AG04450 (cell line): ENCODE measurements at places on chromosomes 3 and 15.
A peak's percentile ranks its signal among the peaks of the same experiment; 100 is the strongest.

GRCh38 chr15:65884511-65884910 lies 15.2 kb downstream of the RAB11A start:
- no peak for DNase-seq

- no peak for DNase-seq
These were observed 53.1 kb downstream of the BOC start for GRCh38 chr3:113264283-113265131.

DNA sequence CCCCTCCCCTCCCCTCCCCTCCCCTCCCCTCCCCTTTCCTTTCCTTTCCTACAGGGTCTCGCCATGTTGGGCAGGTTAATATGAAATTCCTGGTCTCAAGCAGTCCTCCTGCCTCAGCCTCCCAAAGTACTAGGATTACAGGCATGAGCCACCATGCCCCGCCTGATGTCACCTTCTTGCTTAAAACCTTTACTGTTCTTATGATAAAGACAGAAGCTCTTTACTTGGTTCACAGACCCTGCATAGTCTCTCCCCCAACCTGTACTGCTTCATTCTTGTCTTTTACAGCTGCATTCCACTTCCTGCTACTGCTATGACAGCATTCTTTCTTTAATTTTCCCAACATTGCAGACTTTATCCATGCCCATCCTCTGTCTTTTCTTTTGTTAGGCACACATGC lies 20.8 kb downstream of the MED12L start:
- no peak for DNase-seq

GRCh38 chr3:138945709-138946662 lies 951 bp downstream of the FOXL2 start:
- no peak for DNase-seq

DNA sequence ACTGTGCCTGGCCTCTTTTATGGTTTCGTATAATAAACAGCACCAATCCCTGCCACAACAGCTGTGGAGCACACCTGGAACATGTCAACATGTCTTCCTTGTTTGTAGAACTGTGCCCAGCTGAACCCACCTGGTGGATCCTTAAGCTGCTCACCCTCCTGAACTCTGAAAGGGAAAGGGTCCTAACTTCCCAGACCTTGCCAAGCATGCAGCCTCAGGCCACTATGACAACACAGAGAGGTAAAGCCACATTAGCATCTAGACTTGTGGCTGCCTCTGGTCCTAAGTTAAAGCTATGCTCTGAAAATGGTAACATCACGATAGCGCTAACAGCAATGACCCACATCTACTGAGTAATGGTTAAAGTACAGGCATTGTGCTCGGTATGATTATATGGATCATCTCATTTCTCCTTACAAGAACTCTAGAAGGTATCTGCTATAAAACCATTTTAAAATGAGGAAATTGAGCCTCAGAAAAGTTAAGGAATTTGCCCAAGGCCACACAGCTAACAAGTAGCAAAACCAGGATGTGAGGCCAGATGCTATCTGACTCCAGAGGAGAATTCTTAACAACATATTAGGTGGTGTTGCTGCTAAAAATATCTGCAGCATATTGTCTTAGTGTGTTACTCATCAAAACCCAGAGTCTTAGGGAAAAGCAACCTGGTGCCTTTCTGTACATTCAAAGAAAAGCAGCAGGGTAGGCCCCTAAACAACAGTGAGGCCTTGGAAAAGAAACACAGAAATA lies 23.1 kb upstream of the HERC1 start:
- DNase-seq = no peak

GRCh38 chr3:98986073-98986472 lies 84.6 kb upstream of the DCBLD2 start:
- peak; percentile 91 for DNase-seq

- no peak for DNase-seq
These were observed 429.2 kb upstream of the NR2F2 start for GRCh38 chr15:95901271-95901670.

- no peak for DNase-seq
These were observed 32.6 kb downstream of the TGM4 start for GRCh38 chr3:44906997-44907396.

- no peak for DNase-seq
These were observed 63.1 kb downstream of the STRIT1 start for GRCh38 chr3:155230382-155230781.

GRCh38 chr3:26588931-26589330 lies 33.6 kb upstream of the LRRC3B start:
- DNase-seq = no peak

DNA sequence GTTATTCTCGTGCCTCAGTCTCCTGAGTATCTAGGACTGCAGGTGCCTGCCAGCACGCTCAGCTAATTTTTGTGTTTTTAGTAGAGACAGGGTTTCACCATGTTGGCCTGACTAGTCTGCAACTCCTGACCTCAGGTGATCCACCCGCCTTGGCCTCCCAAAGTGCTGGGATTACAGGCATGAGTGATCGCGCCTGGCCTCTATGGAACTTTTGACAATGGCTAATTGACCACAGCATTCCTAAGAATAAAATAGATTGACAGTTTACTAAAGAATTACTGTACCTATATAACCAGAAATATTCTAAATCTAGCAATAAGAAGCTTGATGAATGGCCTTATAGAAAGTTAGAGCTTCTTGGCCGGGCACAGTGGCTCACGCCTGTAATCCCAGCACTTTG lies 51.0 kb upstream of the TRIM42 start:
- DNase-seq = no peak

- no peak for DNase-seq
These were observed 50.4 kb upstream of the CTNNB1 start for GRCh38 chr3:41148901-41149300.

GRCh38 chr3:39531066-39531465 lies 63.6 kb downstream of the MOBP start:
- no peak for DNase-seq

DNA sequence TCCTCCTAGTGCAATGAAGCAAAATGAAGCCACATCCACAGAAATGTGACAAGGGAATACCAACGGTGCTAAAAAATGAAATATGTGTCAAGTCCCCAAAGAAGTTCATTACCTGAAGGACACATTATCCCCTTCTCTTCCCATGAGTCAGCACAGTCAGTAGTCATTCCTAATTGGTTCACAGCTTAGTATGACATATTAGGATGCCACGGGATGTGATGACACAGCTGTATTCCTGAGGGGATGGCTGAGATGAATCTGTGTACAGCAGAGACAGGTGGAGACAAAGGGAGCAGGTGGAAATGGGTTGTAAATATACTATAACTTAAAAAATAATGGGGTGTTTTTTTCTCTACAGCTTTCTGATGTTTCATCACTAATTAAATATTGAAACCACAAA lies 273.4 kb downstream of the ARRDC4 start:
- DNase-seq = no peak

DNA sequence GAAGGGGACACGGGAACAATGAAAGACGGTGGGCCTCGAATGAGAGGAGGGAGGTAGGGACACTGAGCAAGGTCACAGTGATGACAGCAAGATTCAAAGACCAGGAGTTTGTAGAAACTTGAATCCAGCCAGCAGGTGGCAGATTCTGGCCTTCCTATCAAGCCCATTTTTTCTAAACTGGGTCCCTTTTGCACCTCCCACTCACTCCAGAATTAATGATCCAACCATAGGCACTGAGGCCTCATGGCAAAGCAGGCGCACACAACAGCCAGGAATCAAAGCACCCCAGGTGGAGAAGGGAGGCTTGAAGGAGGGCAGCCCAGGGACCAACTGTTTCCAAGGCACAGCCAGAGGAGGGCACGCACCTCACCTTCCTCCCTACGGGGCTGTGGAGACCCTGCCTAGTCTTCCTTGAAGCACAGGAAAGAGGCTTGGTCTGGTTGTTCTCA lies 90.2 kb downstream of the ANP32A start:
- no peak for DNase-seq

DNA sequence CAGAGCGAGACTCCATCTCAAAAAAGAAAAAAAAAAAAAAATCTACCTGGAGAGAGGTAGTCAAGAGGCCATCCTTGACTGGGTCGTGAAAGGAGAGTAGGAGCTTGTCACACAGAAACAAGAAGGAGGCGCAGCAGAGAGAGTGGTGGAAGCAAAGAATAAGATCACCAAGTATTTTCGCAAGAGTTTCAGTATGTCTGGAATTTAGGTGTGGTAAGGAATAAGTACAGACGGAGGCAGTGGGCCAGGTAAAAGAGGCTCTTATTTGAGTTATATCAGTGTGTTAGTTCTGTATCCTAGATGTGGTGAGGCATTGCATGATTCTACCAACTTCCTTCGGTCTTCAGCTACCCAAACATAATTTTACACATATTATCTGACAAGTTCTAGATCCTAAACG lies 14.6 kb upstream of the ATP10A start:
- no peak for DNase-seq

GRCh38 chr3:153061938-153062528 lies 100.0 kb upstream of the RAP2B start:
- no peak for DNase-seq

GRCh38 chr3:8665407-8665896 lies 20.9 kb upstream of the SSUH2 start:
- DNase-seq = no peak

DNA sequence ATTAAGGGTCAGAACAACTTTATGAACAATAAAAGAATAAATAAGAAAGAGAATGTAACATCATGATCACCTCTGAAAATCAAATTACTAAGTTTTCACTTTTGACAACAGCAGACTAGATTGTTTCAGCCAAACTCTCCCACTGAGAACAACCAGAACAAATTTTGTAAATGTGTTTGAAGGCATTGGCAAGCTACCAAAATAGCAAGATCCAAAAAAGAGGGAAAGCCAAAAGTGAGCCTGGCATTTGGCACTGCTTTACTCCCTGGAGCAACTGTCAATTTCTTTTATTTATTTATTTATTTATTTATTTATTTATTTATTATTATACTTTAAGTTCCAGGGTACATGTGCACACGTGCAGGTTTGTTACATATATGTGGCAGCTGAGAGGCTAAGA lies 67.2 kb downstream of the CFAP44 start:
- no peak for DNase-seq

DNA sequence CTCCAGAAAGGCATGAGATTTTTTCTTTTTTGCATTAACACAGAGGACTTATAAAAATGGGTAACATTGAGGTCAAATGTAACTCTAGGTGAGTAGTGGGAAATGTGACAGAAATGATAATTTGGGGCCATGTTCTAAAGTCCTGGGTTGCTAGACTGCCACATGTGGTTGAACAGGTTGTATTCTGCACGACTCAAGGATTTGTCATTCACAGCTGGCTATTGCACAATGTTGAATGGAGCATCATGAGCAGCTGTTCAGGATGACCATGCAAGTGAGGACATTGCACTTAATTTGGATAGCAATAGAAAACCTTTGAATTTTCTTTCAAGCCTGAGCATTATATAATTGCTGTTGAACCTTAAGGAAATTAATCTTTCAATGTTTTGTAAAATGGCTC lies 396.6 kb downstream of the NAALADL2 start:
- DNase-seq = no peak

GRCh38 chr15:40048211-40048792 lies 9.3 kb upstream of the SRP14 start:
- DNase-seq = no peak

DNA sequence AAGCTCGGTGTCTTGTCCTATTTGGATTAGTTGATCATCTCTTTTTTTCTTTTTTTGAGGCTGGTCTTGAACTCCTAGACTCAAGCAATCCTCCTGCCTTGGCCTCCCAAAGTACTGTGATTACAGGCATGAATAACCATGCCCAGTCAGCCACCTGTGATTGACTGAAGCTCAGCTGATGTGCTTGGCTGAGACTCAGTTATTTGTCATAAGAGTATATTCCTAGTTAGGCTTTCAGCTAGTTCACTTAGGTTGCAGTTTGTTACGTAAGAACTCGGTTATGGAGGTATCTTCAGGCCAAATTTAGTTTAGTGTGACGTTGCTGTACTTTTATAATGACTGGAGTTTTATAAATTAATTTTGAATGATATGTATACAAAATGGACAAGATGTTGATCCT lies 365.0 kb downstream of the SV2B start:
- no peak for DNase-seq

- no peak for DNase-seq
These were observed 75.7 kb upstream of the GBE1 start for GRCh38 chr3:81837071-81837593.

GRCh38 chr15:82871358-82871757 lies 61.9 kb downstream of the WHAMM start:
- no peak for DNase-seq
